ENCODE measurements at places on chromosomes 1 and 21.

- no peak for DNase-seq
These were observed 83.9 kb downstream of the MT1HL1 start for GRCh38 chr1:236920286-236920894.

DNA sequence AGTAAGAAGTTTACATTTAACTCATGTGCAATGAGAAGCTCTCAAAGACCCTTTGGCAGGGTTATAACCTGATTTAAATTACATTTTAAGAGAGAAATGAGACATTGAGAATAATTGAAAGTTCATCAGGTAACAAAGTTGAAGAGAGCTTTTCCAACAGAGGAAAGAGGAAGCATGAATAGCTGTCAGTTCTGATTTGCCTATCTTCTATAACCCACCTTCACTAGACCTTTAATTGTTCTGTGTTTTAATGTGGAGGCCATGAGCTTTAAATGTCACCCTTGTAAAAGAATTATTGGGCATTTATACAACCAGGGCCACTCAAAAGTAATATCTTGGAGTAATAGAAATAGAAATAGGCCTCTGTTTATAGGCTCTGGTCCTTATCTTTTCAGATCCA is 9.3 kb upstream of the FCRL1 start:
- DNase-seq: no peak

GRCh38 chr1:221768444-221769066 is 26.7 kb upstream of the DUSP10 start:
- no peak for DNase-seq

DNA sequence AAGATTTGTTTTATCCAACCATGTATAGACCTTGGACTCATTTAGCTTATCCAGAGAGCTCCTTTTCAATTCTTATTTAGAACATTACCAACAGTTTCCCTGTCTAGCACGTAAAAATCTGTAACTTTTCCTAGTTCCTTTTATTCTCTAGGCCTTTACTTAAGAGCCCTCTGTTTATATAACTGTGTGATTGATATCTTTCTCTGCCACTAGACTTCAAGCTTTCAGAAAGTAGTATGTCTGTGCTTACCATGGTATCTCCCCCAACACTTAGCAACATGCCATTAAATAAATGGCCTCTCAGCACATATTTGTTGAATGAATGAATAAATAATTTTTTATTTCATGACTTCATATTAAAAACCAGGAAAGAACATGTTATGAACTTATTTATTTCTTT is 209.4 kb downstream of the PTPRC start:
- no peak for DNase-seq

GRCh38 chr1:201269900-201270410 is 13.4 kb upstream of the PKP1 start:
- no peak for DNase-seq

GRCh38 chr1:175563236-175563895 is 180.0 kb downstream of the TNR start:
- no peak for DNase-seq

DNA sequence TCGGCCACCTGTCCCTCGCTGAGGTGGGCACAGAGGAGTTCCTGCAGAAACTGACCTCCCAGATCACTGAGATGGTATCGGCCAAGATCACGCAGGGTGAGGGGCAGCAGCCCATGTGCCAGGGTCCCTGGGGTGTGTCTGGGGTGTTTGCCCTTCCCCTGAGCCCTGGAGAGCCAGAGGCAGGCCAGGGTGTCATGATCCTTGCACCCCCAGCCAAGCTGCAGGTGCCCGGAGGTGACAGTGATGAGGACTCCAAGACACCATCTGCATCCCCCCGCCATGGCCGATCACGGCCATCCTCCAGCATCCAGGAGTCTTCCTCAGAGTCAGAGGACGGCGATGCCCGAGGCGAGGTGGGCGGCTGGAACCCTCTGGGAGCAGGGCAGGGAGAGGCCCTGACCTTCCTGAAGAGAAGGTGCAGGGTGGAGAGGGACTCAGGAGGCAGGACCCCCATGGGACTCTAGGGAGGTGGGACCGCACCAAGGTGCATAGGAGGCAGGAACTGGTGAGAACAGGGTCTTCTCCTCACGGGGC is 69.5 kb downstream of the TRIM11 start:
- no peak for DNase-seq

- no peak for DNase-seq
These were observed 18.0 kb downstream of the CD247 start for GRCh38 chr1:167500283-167500860.

GRCh38 chr1:94552071-94552586 is 10.6 kb upstream of the F3 start:
- DNase-seq: no peak

- no peak for DNase-seq
These were observed 28.3 kb downstream of the BACH1 start for GRCh38 chr21:29326914-29327554.

GRCh38 chr1:46552357-46553237 is 1.1 kb upstream of the KNCN start:
- no peak for DNase-seq

DNA sequence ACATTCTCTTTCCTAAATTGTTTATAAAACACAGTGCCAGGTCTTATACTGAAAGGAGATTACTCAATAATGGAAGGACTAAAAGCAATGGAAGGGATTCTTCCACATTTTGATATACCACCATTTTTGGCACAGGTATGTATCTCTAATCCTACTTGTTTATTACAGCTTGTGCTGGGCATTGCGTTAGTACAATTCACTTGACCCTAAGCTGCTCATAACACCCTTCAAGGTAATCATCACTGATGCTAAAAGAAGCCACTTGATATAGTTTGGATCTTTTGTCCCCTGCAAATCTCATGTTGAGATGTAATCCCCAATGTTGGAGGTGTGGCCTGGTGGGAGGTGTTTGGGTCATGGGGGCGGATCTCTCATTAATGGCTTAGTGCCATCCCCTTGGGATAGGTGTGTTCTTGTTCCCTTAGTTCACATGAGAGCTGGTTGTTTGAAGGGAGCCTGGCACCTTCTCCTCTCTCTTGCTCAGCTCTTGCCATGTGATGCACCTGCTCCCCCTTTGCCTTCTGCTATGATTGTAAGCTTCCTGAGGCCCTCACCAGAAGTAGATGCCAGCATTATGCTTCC is 71.1 kb downstream of the NIBAN1 start:
- DNase-seq: no peak

- DNase-seq: no peak
These were observed 12.0 kb downstream of the ERVH48-1 start for GRCh38 chr21:42913476-42913875.

- no peak for DNase-seq
These were observed 81.5 kb downstream of the PTGER3 start for GRCh38 chr1:70966018-70966638.

DNA sequence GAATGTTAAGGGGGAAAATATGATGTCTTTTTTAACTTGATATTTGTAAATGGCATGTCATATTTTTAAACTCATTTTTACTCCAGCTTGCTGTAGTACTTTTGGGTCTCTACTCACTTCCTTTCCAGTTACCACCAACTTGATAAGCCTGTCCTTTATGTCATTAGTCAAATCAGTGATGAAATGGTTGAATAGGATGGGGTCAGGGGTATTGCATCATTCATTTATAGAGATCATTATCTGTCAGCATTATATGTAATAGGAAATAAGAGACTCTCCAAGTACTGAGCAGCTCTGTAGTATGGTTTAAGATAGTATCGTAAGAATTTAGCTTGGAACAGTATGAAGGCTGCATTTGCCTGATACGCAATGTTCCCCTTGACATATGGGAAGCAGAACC is 227.3 kb downstream of the BRINP3 start:
- DNase-seq: no peak

DNA sequence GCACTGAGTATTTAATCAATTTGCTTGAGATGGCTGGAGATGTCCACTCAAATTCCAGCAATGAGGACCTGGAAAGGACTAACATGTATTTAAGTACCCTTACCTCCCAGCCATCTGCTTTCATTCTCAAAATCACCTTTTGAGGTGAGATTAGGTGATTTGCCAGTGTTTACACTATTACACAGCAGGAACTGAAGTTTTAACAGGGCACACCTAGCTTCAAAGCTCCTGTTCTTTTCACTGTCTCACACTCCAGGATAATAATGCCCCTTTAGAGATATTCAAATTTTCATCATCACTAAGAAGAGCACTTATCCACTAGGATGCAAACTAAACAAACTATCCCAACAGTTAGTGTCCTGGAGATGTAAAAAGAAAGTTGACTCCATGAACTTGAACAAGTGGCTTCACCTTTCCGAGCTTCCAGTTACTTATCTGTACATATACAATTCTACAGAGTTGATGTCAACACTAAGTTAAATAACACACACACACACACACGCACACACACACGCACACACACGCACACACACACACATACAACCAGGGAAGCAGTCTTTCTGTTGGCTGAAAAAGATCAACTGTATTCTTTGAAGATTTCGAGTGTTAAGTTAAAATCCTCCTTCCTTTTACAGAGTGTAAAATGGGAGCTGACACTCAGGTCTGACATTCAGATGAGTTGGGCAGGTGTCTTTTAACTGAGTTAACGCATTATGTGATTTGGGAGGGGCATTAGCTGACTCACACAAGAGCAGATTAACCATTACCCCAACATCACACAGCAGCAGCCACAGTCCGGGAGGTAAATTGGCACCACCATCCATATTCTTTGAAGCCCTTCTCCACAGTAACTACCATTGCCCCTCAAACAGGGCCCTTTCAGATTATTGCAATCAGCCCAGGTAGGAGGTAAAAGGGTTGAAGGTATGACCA is 15.5 kb upstream of the JAK1 start:
- DNase-seq: no peak

- no peak for DNase-seq
These were observed 19.4 kb downstream of the AGRN start for GRCh38 chr1:1039145-1039910.

DNA sequence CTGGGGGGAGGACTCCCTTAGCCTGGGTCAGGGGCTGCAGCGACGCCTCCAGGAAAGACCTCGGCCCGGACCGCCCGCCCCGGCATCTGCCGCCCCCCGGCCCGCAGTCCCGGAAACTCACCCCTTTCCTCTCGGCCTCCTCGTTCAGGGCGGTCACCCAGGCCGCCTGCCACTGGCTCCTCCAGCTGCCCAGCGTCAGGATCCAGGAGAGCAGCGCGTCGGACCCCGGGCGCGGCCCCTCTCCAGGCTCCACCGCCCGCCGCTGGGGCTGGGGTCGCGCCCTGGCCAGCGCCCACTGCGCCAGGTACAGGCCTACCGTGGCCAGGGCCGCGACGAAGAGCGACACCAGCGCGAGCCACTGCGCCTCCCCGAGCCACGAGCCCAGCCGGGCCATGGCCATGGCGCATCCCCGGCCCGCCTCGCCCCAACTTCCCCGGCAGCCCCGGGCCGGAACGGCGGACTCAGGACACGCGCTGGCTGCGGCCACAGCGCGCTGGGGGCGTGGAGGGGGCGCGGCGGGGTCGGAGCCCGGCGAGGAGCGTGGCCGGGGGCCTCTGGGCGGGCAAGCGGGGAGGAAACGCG is 478 bp downstream of the C2CD2 start:
- DNase-seq: no peak

DNA sequence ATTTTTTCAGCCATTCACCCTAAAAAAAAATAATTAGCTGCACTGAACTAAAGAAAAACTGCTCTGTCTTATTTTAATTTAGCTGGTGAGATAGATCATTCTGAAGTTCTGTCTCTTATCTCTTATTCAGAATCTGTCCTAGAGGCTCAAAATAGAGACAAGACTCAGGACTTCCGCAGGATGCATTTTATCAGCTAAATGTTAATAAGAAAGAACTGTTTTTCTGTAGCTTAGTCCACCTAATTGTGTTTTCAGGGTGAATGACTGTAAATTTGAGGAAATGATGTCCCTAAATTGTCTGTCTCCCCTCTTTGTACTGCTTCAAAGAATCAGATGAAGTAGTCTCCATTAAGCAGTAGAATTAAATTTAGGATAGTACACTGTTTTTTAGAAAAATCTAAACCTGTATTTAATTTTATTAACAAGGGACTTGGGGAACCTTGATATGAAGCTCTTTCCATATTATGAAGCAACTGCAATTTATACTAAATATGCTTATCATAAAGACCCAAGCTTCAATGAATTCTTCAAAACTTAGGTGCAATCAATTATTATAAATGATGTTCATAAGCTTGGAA is 671.9 kb downstream of the RWDD3 start:
- DNase-seq: no peak

DNA sequence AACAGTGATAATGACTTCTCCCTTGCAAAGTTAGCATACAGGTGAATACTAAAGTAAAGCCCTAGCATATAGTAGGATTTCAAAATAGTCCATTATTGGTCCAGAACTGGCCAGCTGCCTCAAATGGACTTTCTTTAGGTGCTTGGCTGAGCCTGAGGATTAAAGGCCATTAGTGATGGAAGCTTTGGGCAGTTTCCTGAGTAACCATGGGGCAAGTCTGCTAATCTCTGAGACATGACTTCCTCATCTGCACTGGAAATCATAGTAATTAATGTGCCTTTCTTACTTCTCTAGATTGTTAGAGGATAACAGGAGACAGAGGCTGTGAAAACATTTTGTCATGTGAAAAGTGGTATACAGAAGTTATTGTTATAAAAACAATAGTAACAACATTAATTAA is 156.5 kb upstream of the UBE2U start:
- no peak for DNase-seq

DNA sequence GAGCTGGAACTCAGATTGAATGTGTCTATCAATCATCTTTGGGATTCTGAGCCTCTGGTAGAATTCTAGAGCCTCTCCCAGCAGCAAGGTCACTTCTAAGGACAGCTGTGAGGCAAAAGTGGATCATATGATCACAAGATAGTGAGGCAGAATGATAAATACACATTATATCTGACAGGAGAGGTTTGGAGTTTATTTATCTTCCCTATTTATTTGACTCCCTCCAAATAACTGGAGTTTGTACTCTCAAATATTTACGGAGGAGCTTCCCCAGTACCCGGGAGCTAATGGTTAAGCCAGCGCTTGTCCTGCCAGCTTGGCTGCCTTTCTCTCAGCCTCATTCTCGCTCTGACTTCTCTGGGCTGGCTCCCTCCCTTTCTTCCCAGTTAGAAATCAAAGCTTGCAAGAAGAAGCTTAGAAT is 2.3 kb downstream of the HMGCS2 start:
- no peak for DNase-seq

DNA sequence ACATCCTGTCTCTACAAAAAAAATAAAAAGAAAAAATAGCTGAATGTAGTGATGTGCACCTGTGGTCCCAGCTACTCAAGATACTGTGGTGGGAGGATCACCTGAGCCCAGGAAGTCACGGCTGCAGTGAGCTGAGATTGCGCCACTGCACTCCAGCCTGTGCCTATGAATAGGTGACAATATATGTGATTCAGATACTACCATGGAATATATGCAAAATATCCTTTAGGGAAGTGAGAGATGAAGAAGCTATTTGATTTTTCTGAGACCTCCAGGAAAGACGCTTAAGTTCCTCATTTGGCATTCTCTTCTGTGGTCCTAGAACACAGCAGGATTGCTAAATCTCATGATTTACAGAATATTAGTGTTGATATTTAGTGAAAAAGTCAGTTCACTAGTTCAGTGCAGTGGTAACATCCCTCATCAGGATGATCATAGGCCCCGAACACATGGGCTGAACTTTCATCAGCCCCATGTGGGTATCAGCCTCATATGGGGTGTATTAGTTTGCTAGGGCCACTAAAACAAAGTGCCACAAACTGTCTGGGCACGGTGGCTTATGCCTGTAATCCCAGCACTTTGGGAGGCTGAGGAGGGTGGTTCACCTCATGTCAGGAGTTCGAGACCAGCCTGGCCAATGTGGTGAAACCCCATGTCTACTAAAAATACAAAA is 6.0 kb upstream of the VASH2 start:
- DNase-seq: no peak

GRCh38 chr1:50970931-50971582 is 1.0 kb downstream of the CDKN2C start:
- DNase-seq: no peak
